PC-9 (cell line): ENCODE measurements at places on chromosomes 5 and 9.

DNA sequence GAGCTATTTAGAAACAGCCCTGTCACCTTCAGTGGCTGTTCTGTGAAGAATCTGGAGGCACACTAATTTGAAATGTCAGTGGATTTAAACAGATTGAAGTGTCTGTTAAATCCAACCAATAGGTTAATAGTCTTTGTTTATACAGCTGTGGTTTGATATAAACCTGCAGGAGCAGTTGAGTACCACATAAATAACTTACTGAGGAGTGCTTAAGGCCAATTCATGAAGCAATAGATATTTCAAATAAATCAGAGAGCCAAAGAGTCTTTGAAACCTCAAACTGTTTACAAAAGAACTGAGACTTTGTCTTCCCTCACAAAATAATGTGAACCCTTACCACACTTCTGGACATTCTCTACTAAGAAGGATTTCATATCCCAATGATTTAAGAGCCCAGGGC, 111.9 kb downstream of the FEM1C start:
- no peak for DNase-seq

GRCh38 chr9:80946496-80947170, 742.7 kb downstream of the TLE1 start:
- DNase-seq: no peak

- DNase-seq: no peak
Measured at GRCh38 chr5:58064801-58065200, 395.1 kb downstream of the PLK2 start.

GRCh38 chr9:80797831-80798688, 891.3 kb downstream of the TLE1 start:
- no peak for DNase-seq

GRCh38 chr9:126874546-126875314, 14.3 kb downstream of the ZBTB34 start:
- DNase-seq: peak; percentile 50

DNA sequence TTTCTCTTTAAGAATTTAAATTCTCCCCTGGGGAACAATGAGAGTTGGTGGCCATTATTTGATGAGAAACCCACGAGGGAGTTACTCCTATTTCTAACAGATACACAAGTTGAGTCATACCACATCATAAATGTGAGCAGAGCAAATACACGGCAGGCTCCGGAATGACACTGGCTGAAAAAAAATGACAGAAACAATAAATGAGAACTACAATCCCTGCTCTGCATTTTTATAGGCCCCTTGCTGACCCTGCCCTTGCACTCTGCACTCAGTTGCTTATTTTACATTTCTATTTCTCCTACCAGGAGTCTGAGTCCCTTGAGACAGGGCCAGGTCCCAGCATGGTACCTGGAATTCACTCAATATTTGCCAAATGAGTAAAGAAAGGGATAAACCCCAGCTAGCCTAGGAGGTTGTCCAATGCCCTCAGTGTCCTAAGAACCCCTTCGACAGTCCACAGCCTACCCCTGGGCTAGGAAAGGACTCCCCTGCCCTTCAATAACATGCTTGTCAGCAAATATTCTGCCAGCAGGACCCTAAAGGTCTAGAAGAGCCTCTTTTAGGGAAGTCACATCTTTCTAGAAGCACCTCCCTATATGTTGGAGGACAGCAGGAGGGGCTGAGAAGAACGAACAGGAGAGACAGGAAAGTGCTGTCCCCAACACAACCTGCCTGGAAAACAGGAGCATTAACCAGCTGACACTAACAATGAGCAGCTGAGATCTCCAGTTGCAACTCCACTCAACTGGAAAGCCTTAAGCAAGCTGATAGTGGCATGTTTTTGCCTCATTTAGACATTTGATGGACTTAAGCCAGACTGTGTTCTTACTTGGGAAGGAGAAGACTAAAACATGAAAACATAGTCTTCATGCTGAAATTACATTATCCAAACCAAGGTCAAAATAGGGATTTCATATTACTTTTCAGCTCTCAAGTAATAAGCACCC, 191.2 kb downstream of the ACTL7B start:
- DNase-seq: no peak

GRCh38 chr5:121199216-121199999, 652.3 kb upstream of the FTMT start:
- no peak for DNase-seq

GRCh38 chr5:83919071-83920041, 198.7 kb upstream of the HAPLN1 start:
- no peak for DNase-seq

DNA sequence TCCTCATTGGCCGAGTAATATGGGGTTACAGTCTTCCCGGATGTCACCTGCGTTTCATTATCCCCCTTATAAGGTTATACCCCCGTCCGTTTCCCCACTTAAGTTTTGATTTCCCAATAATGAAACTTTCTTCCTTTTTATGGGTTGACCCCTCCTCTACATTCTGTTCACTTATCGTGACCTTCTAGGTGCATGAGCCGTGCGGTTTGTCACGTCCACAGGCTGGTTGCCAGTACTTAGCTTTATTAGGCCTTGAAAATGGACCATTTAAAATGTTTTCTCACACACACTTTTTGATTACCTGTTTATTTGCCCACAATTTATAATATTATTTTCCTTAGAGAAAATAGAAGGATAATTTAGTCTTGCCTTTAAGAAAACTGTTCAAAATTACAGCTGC, 111.5 kb downstream of the FAM174A start:
- no peak for DNase-seq

GRCh38 chr5:59615272-59615671, 278.3 kb downstream of the PDE4D start:
- DNase-seq: peak; percentile 57

GRCh38 chr9:100725371-100725770, 147.5 kb downstream of the CAVIN4 start:
- DNase-seq: no peak

DNA sequence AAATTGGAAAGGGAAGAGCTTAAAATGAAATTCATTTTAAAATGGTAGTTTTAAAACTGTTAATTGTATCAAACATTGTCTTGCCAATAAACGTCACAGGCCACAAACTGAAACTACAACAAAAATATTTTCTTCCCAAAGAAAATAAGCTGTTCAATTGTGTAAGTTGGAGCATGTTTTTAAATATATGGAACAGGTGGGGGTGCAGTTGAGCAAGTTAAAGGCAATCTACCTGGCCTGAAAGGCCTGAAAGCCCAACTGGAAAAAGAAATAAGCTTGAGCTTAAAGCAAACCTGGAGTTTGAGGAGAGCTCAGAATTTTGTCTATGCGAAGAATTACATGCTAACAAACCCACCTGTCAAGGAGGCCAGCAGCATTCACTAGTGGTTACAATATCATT, 439.5 kb downstream of the ACTL7B start:
- no peak for DNase-seq

DNA sequence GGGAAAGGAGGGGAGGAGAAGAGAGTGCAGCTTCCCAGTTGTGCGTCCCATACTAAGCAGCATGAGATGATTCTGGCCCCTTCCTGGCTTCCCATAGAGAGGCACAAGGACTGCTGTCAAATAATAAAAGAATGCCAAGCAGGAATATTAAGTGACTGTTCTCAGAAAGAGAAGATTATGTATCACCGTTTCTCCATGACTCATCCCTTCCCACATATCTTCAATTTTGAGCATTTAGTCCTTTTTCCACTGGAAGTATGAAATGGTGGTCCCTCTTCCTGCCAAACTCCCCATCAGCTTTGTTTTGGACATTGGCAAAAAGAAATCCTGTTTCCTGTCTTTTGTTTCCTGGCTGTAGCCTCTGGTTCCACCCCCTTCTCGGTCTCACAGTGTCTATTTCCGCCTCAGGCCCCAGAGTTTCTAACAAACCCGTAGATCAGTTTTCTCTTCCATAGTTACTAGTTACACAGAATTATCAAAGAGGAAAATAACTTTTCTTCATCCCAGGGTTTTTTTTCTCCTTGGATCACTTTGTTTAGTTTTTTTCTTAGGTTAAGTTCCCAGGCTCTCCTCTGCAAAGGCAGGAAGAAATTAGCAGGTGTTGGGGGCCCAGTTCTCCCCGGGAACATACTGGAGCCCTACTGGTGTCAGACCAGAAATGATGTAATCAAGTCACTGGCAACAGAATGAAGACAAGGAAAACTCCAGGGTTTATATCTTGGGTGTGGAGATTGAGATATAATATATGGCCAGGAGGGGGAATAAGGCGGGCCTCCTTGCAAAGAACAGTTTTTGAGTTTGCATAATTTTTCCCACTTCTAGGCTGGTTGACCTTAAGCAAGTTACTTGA, 26.4 kb upstream of the ARHGAP26 start:
- no peak for DNase-seq

- DNase-seq: no peak
Measured at GRCh38 chr9:5872511-5872910, 18.2 kb upstream of the MLANA start.

DNA sequence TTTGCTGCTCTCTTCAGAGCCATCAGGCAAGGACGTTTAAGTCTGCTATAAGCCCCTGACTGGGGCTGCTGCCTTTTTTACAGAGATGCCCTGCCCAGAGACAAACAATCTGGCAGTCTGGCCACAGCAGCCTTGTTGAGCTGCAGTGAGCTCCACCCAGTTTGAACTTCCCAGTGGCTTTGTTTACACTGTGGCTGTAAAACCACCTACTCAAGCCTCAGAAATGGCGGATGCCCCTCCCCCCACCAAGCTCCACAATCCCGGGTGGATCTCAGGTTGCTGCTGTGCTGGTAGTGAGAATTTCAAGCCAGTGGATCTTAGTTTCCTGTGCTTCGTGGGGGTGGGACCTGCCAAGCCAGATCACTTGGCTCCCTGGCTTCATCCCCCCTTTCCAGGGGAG, 59.7 kb upstream of the SNCAIP start:
- no peak for DNase-seq

DNA sequence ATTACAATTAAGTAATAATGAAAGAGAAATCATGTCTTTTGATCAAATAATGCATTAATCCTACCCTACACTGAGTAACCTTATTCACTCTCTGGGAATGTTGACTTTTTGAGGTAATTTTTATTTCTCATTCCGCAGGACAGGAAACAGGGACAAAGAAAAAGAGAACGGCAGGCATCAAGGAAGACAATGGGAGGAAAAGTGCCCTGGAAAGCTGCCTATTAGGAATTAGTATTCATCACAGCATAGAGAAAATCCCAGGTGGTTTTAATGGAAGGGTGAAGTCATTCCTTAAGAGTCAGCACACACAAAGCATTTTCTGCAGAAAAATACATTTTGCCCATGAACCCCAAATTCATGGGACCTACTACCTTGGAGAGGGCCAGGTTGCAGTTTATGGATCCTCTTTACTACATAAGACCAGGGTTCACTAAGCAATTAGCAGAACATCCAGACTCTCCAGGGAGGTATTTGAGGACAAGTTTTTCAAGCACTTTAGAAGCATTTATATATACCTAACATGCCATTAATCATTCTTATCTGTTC, 9.4 kb downstream of the FSTL4 start:
- no peak for DNase-seq

- DNase-seq: peak; percentile 100
Measured at GRCh38 chr5:38871790-38872551, 26.2 kb downstream of the OSMR start.

DNA sequence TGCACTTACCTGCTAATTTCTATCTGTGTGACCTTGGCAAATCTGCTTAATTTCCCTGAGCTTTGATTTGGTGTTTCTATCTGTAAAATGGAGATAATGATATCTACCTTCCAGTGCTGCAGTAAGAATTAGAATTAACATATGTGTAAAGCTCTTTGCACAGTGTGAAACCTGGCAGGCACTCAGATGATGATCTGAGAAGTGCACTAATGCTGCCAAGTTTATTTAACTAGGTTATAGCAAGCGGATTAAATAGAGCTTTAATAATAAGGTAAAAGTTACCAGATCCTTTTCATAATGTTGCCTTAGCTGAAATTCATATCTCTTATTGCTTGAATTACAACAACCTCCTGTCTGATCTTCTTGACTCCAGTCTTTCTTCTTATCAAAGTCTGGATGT, 315.3 kb upstream of the CD180 start:
- no peak for DNase-seq

DNA sequence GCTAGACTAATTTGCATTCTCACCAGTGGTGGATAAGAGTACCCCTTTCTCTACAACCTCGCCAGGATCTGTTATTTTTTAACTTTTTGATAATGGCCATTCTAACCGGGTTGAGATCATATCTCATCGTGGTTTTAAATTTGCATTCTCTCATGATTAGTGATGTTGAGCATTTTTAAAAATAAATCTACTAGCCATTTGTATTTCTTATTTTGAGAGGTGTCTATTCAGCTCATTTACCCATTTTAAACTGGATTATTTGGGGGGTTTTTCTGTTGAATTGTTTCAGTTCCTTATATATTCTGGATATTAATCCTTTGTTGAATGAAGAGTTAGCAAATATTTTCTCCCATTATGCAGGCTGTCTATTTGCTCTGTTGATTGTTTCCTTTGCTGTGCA, 139.6 kb downstream of the ARSB start:
- no peak for DNase-seq

GRCh38 chr5:52987711-52988331, 1.3 kb upstream of the ITGA2 start:
- DNase-seq: peak; percentile 100

DNA sequence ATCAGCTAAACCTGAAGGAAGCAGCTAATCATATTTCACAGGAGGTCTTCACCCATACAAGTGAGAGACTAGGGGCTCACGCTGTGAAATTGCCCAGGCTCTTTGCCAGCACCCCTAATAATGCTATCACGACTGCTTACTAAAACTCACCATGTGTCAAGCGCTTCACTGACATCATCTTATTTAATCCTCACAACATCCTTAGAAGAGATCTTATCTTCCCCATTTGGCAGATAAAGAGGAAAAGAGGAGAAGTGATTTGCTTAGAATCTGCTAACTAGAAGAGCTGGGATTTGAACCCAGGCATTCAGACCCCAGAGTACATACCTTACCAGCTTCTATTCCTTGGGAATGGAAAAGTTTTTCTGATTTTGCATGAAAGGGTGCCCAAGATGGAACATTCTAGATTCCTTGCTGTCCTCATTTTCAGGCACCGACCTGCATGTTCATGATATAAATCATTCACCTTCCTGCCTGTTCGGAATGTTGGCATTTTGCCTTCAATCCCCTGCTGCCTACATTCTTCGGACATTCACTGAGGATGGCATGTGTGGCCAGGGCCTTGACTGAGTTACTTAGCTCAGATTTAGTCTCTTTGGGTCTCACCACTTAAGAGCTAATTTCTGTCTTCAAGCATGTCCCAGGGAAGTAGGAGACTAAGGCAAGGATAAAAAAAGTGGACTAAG, 88.1 kb downstream of the SH3TC2 start:
- peak; percentile 32 for DNase-seq

GRCh38 chr9:123590499-123590898, 234.5 kb downstream of the CRB2 start:
- DNase-seq: no peak

GRCh38 chr5:1446602-1447343, 1.5 kb upstream of the SLC6A3 start:
- no peak for DNase-seq

DNA sequence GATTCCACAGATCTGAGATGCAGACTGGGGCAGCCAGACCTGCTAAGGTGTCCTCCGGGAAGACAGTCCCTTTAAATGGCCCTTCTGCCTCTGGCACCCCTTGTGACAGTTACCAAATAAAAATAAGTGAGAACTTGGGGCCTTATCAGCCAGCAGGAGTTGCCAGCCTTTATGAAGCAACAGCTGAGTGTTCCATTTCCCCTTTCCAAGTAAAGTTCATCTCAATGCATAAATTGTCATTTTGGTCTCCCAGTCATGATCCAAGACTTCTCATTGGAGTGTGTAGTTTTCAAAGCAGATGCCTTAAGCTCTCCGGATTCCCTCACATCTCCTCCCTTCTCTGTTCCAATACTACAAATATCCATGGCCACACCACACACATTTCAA, 4.1 kb downstream of the PTCH1 start:
- no peak for DNase-seq
